ENCODE measurements at places on chromosomes 4 and X.

DNA sequence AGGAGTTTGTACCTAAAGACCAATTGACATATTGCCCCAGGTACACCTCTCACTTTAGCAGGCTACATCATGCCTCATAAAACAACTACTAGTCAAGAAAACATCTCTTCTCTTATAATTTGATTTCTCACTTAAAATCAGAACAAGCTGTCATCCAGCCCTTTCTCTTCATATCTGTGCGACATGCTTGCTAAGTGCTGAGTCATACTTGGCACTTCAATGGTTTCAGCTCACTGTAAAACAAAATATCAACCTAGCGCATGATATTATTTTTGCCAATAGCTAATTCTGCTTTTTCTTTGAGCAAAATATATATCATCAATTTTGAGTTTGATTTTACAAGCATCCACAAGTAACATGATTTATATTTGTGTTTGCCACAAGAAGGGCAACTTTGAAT lies 27.9 kb upstream of the FUNDC1 start:
- no peak for DNase-seq

DNA sequence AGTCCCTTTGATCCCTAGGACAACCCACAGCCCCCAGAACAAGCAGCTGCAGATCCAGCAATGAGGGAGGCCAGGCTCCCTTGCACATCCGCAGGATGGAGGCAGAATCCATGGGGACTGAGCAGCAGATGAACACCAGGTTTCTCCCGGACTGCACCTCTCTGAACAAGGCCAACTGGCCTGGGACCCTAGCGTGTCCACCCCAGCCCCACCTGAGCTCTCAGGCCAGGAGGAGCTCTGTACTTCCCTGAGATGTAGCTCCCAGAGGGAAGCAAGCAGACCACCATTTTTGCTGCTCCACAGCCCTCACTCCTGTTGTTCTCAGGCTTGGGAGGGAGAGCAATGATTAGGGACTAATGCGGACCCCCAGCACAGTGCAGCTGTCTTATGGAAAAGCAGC lies 1195.8 kb downstream of the PCDH18 start:
- DNase-seq: no peak

DNA sequence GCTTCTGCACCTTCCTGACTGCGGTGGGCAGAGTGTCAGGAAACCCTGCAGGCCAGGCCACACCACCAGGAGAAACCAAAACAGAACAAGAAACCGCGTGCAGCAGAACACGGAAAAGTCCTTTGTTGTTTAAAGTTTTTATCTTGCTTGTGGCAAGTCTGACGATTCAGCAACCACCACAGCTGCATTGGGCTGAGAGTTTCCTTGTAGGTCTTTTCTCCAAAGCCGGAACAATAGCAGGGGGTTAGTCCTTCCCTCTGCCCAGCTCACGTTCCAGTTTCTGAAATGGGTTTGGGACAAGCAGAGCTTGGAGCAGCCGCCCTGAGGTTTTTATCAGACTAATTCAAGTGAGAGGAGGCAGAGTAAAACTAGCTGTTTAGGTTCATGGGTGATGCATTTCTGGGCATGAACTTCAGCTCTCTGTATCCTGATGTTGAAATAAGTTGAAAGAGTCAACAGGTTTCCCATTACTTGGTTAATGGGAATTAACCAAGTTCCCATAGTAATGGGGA lies 216.9 kb downstream of the PTTG2 start:
- peak; percentile 81 for DNase-seq

- DNase-seq: no peak
Measured at GRCh38 chrX:9785254-9785943, 830 bp upstream of the SHROOM2 start.

DNA sequence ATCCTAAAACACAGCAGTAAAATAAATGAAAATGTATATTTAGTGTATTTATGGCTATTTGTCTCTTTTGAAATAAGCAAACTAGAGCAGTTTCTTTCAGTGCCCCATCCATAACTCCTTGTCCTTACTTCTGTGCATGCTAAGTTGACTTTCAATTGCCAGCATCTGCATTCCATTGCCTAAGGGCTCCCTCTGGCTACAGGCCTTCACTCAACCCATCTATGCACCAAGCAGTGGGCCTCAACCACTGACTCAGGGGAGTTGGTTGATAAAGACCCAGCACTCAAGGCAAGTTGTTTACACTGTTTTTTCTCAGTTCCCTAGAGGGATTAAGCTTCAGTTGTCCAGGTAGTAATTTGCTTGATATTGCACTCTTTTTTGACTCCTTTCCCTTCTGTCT lies 265.7 kb downstream of the IQCM start:
- DNase-seq: peak; percentile 2

DNA sequence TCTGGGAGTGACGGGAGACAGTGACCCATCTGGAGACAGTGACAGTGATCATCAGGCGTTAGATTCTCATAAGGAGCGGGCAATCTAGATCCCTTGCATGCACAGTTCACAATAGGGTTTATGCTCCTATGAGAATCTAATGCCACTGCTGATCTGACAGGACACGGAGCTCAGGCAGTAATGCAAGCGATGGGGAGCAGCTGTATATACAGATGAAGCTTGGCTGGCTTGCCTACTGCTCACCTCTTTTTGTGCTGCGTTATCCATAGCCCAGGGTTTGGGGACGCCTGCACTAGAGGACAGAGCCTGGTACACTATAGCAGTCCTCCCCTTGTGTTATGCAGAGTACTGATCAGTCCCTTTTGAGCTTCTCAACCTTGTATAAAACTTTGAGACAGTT lies 23.5 kb downstream of the NFKB1 start:
- no peak for DNase-seq

DNA sequence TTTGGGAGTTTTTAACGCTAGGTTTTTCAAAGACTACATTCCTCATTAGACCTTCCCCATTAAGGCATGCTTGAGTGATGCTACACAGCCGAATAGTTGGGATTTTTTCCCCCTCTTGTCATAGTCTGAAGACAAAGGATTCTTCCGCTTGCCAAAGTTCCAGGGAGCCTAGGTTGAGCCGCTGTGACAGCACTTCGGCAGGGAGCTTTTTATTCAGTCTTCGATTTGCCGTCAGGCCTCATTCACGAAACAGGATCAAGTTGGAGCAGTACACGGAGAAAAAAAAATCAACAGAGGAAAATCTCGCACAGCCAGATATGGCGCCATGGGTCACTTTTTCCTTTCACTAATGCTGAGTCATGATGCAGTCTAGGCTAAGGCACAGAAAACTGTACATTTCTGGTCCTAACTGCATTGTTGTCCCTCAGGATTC lies 24.3 kb downstream of the SHROOM3 start:
- peak; percentile 7 for DNase-seq

GRCh38 chr4:26227601-26228229 lies 93.1 kb upstream of the RBPJ start:
- no peak for DNase-seq

DNA sequence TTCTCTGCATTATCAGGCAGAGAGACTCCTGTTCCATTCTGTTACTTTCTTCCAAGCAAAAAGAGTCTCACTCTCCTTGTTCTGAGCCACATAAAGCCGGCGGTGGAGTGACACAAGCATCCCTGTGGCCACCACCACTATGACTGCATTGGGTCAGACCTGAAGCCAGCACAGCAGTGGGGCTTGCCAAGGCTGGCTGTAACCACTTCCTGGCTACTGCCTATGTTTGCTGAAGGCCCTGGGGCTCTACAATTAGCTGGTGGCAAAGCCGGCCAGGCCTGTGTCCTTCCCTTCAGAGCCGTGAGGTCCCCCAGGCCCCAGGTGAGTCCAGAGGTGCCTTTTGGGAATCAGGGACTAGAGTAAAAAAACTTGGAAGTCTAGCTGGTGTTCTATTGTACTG lies 31.8 kb downstream of the PLAC8 start:
- no peak for DNase-seq

DNA sequence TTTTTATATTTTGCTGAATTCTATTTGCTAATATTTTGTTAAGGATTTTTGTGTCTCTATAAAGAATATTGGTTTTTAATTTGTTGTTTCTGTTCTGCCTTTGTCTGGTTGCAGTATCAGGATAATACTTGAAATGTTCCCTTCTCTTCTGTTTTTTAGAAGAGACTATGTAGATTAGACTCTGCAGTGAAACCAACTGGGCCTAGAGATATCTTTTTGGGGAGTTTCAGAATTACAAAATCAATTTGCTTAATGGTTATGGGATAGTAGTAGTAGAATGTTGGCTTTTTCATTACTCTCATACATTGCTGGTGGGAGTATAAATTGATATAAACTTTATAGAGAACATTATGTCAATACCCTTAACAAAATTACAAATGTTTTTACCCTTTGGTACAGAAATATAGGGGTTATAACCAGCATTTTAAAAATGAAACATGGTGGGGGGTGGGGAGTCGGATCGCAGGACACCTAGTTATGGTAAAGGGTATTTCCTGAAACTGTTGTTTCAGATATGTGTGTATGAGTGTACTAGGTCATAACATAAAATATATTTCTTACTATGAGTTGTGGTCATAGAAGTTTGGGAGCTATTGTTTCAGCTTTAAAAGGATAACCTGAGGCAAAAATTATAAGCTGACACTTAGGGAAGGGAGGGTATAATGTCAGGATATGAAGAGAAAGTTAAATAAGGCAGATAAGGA lies 29.0 kb downstream of the CLOCK start:
- DNase-seq: no peak

- no peak for DNase-seq
Measured at GRCh38 chr4:128488055-128488705, 200.6 kb upstream of the PGRMC2 start.

GRCh38 chrX:103356130-103356798 lies at the start of gene TCEAL9:
Gene TCEAL9, plus strand, starts transcription at chrX:103356506. Its CDS starts 1,179 bp downstream, at chrX:103357685.
- DNase-seq: peak; percentile 83

DNA sequence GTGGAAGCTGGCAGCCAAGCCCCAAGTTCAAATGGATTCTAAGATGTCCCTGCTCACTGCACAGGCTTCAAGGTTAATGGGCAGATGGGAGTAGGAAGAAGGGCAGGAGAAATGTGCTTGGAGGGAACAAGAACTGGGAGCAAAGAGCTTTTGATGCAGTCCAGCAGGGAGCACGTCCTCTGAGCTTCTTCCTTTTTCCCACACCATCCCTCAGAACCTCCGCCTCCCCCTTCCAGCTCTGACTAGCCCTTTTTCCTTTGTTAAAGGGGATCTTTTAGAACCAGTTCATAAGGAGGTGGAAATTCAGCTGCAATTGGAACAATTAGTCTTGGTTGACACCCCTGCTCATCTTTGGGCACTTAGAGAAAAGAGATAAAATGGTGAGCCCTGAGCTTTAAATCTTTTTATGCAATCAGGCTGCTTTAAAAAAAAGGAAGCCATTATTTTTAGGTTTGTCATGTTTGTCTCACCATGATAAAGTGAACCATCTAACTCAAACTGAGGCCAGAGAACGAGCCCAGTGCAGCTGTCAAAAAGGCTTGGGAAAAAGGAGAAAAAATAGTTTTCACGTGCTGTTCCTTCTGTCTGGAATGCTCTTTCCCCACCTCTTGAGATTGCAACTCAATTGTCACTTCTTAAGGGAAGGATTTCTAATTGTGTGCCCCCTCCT lies 135.8 kb upstream of the IL1RAPL2 start:
- no peak for DNase-seq

DNA sequence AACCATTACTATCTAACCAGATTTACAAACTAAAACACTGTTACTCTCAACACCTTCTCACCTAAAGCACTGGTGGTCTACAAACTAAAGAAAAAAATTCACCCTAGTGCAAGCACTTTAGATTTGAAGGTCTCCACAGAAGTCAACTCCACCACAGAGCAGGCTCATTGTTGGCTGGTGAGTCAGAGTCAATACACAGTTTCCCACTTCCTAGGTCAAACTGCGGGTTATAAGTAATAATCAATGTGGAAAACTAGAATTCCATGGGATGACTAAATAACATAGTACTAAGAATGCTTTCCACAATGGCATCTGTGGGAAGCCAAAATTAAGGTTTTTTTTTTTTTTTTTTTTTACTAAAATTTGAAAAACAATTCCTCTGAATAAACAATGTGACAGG lies 191.8 kb downstream of the PDGFC start:
- DNase-seq: peak; percentile 89
